ENCODE measurements at places on chromosomes 11 and 22.

DNA sequence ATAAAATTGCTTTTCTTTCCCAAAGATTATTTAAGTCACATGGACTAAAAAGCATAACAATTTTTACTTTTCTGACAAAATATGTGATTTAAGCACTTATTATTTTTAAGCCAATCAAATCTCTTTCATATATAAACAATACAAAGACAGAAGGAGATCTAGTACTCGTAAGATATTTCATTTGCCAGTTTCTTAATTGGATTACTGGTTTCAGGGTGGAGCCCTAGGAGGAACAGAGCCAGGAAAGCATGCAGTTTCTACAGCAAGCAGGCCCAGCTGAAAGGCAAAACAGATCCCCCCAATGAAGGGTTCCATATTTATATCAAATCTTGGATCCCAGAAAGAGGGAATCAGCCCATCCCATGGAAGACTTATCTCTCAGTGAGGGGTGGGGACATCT is 177.0 kb downstream of the KIF18A start:
- DNase-seq = no peak

DNA sequence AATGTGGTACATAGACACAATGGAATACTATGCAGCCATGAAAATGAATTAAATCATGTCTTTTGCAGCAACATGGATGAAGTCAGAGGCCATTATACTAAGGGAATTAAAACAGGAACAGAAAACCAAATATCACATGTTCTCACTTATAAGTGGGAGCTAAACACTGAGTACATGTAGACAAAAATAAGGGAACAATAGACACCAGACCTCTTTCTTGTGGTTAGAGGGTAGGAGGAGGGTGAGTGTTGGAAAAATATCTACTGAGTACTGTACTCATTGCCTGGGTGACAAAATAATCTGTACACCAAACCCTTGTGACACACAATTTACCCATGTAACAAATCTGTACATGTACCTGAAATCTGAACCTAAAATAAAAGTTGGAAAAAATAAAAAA is 59.1 kb upstream of the ANO5 start:
- DNase-seq = no peak

- peak; percentile 26 for DNase-seq
Measured at GRCh38 chr11:125345421-125346178, 150.5 kb downstream of the FEZ1 start.

DNA sequence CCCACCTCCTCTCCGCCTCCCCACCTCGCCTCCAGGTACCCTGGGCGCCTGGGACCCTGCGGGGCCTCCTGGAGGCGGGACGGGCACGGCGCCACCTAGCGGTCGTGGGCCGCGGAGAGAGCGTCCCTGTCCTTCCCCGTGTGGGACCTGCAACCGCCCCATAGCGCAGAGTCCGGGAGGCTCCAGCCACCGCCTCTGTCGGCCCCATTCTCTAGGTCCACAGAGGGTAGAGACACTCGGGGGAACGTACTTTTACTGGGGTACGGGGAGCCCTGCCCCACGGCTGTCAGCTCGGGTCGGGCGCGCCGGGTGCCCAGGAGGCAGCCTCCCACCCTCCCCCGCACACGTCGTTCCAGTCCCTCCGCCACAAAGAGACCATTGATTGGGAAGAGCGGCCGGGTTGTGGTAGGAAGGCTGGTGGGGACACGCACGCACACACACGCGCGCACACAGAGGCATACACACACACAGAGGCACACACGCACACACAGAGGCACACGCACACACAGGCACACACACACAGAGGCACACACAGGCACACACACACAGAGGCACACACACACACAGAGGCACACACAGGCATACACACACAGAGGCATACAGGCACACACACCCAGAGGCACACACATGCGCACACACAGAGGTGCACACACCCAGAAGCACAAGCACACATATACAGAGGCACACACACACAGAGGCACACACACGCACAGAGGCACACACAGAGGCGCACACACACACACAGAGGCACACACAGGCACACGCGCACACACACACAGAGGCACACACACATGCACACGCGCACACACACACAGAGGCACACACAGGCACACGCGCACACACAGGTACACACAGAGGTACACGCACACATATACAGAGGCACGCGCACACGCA is 12.6 kb upstream of the NECTIN1 start:
- no peak for DNase-seq

- no peak for DNase-seq
Measured at GRCh38 chr11:85828640-85828978, 17.7 kb upstream of the SYTL2 start.

GRCh38 chr22:36769541-36770512 is 6.1 kb downstream of the IFT27 start:
- no peak for DNase-seq

- DNase-seq = peak; percentile 84
Measured at GRCh38 chr11:65386307-65387140, at the start of gene FRMD8. TSS of gene FRMD8 (plus strand) at chr11:65386637. CDS start at chr11:65387037, 400 bp downstream.

DNA sequence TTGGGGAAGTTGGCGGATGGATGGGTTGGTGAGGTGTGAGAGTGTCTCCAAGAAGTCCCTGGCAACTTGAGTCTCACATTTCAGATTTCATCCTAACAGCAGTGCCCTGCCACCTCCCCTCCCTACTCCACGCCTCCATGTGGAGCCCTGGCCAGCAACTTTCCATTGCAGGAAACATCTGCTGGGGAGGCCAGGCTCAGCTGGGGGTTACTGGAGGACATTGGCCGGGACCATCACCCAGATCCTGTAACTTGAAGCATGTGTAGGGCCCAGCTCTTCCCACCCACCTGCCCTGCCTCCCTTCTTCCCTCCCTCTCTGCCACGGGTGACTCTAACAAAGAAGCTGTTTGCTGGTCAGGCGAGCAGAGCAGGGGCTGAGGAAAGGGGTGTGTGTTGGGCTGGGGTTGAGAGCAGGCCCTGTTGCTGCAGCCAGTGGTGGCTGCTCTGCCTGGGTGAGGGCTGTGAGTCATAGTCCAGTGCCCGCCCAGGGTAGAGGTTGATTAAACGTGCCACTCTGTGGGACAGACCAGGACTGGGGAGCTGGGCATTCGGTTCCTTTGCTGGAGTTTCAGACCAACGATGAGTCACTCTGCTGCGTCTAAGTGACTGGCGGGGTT is 64.0 kb downstream of the SCN3B start:
- no peak for DNase-seq

GRCh38 chr11:111745719-111746504 is 20.3 kb downstream of the PPP2R1B start:
- no peak for DNase-seq

DNA sequence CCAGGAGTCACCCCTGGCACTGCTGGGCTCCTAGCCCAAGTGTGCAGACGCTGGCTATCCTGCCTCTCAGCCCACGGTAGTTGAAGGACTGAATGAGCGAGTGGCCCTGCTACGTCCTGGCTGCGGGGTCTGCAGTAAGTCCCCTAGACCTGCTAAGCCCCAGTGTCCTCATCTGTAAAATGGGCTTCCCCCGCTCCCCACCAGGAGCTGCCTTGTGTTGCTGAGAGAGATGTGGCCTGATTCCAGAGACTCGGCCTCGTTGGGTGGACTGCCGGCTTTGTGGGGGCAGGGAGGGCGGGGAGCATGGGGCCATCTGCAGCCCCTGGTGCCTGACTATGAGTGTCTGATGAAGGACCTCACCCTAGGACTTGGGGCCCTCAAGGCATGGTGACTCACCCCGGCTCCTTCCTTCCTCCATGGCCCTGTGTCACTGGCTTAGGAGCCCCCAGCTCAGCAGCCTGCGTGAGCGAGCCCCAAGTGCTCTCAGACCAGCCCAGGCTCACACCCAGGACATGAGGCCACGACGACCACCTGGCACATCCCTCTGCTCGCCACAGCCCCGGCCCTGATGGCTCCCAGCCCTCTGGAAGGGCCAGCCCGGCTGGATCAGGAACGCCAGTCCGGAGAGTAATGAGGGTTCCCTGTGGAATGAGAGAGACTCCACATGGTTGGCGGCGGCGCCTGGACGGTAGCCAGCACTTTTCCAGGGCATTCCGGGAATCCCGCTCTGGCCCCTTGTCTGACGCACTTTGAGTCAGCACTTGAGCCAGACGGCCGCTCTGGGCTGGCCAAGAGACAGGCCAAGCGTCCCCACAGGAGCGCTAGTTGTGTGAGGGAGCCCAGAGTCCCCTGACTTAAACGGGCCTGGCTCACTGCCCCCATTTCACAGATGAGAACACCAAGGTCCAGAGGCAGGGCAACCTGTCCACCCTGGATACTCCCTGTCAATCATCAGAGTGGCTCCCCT is 50.5 kb upstream of the SHISAL1 start:
- no peak for DNase-seq

DNA sequence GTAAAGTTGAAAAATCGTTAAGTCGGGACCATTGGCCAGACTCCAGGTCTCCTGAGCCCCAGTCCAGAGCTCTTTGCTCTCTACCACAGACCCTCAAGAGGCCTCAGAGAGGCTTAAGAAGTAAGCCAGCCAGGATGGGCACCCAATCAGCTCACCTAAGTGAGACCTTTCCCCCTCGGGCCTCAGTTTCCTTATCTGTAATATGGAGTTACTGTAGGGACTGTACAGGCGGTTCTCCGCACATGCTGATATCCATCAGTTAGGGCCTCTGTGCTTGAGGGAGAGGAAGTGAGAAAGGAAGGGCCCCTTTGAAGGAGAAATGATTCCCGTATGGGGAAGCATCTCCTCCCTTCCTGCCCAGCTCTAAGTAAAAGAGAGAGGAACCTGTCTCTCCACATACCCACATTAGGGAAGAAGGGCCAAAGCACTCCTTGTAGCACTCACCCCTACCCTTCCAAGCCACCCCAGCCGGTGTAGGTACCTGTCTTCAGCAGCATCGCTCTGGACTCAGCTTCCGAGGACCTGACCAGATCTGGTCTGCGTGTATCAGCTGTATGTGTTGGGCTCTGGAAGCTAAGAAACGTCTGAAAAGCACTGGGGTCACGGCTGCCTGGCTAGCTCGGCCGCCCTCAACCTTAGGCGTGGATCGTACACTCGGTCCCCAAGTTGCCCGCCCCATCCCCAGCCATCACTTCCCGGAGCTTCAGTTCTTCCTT is 653 bp downstream of the NAGA start:
- no peak for DNase-seq

GRCh38 chr11:120964857-120965256 is 59.0 kb upstream of the TBCEL start:
- no peak for DNase-seq

DNA sequence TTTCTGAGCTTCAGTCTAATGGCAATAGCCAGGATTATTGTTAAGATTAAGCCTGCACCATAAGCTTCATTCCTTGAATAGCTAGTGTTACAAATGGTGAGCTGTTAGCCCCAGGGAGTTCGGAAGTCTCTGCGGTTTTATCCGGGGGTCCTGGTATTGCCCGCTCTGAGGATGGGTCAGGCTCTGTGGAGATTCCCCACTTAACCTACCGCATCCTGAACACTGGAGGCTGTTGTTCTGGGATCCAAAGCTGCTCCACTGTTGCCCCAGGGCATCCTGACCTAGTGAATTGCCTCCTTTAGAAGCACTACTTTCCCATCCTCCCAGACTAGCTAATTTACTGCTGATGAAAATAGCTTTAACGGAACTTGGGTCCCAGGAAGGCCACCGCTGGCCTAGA is 14.5 kb upstream of the PEX26 start:
- no peak for DNase-seq

DNA sequence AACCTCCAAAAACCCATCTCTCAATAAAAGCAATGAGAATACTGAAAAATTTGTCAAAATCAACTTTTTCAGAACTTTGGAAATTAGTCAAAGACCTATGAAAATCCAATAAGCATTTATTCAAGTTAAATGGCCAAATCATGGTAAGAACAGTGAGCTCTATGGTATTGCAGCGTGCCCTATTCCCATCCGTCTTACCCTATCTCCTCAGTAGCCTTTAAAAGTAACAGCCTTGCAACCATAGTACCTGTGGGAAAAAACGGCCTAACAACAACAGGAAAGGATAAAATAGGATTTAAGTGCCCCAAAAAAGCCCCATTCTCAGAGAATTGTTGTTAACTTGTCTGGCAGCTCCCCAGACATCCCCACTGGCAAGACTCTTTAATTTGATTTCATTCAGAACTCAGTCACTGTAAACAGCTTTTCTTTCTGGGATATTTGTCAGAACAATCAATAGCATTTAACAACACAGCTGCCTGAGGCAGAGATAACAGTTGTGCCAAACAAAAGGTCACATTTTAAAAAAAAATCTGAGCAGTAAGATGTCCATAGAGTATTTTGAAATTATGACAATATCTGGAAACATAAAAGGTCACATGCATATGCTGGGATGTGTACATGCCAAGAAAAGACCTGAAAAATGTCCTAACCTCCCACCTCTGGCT is 18.8 kb upstream of the MS4A8 start:
- peak; percentile 19 for DNase-seq

GRCh38 chr11:22339611-22340010 is 1.4 kb downstream of the SLC17A6 start:
- DNase-seq = no peak

DNA sequence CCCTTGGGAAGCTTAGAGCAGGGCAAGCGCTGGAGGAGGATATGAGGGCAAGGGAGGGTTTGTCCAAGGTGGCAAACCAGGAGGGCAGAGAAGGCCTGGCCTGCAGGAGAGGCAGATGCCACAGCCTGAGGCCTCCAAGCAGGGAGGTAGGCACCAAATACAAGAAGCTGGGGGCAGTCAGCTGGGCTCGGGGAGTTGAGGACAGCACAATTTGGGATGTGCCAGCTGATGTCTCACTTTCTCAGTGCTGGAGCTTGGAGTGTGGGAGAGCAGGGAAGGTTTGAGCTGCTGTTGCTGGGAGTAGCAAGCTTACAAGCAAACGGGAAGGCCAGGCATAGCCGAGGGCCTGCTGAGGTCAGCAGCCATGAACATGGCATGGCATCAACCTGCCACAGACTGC is 4.0 kb downstream of the ZDHHC24 start:
- DNase-seq = no peak

DNA sequence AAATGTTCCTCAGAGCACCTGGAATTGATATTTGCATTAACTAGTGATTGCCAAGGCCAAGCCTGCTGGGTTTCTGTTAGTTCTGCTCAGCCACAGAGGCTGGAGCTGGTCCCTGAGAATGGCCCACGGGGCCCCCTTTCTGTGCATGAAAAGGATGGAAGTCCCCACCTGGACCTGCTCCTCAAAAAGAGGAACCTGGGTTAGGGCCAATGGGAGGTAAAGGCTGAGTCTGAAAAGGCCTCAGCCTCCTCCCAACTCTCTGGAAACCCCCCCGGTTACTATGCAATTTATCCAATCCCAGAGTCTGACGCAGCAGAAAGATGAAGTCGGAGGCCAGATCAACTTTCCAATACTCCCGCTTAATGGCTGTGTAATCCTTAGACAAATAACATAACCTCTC is 6.8 kb upstream of the CREB3L1 start:
- DNase-seq = no peak

DNA sequence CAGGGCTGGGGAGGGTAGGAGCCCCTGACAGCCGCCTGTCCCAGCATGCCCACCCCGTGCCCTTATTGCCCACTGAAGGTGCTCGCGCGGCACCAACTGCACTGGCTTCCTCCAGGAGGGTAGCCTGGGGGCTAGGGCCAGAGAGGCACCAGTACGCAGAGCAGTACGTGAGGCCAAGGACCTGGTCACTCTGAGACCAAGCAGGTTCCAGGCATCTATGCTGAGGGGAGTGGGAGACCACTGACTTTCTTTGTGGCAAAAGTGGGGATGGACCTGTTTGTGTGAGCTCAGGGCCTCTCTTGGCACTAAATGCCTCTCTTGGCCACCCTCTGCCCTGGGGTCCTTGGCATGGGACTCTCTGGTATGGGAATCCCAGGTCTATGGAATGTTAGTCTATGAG is 10.8 kb downstream of the GP1BB start:
- no peak for DNase-seq

- no peak for DNase-seq
Measured at GRCh38 chr11:66329165-66329673, 7.0 kb downstream of the RIN1 start.

Measured in NCI-H2081 (cell line).